GM13977 (cell line): ENCODE measurements at places on chromosomes 7 and 10.

- DNase-seq: no peak
Measured at GRCh38 chr7:37446371-37446770, 2.3 kb downstream of the ELMO1 start.

DNA sequence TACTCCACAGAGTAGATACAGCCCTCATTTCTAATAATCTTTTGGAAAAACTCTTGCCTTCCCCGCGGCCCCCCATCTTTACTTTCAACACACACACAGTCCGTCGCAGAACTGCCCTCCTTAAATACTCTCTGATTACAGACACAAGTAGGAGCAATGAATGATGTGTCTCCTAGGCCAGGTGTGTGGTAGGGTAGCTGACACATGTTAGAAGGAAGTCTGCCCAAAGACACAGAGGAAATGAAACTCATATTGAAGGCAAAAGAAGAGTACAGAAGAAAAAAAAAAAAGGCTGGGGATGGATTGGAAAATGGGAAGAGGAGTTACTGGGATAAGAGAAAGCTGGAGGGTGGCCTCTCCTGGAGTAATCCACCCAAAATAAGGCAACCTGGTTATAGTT lies 14.6 kb downstream of the OPALIN start:
- DNase-seq: no peak

- no peak for DNase-seq
Measured at GRCh38 chr10:125624800-125625199, 58.2 kb downstream of the TEX36 start.

DNA sequence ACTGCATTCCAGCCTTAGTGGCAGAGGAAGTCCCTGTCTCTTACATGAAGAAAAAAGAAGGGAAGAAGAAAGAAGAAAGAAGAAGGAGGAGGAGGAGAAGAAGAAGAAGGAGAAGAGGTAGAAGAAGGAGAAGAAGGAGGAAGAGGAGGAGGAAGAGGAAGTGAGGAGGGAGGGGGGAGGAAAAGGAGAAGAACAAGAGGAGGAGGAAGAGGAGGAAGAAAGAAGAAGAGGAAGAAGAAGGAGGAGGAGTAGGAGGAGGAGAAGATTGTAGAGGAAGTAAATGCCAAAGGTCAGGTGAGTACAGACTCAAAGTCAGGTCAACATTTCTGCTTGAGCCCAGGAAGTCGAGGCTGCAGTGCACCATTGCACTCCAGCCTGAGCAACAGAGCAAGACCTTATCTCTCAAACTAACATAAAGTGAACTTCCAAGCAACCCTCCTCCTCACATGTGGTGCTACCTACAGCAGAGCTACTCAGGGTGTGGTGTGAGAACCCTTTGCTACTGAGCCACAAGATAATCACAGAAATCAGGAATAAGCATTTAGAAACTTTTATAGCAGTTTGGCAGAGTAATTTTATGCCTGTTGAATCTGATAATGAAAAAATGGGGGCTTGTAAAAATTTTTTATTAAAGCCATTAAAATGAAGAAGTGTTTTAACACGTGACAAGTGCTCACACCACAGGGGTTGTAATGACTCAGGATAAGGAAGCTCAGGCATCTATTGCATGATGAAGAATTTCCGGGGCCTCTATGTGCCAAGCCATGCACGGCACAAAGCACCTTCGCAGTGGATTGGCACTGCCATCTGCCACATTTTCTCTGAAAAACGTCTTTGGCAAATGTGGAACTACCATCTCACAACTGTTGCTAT lies 224.9 kb upstream of the AUTS2 start:
- DNase-seq: no peak
